ENCODE measurements at places on chromosomes 3 and 15. TPM values are rescaled to one million over a fixed set of nuclear protein-coding genes. Genes with fewer than 3 reads are reported as not detected.

Gene DNAH12
- total RNA-seq, result 0.45 TPM

Gene ZNF385D
- total RNA-seq, result not detected

Gene PPP2R3A
- 10.2 TPM for total RNA-seq

Gene MASP1
- not detected for total RNA-seq

Gene FGF7
- total RNA-seq, result not detected

- H3K4me1 ChIP-seq, result no peaks in the 10 kb centered on the region
- peak overlapping the region; percentile 56 for H3K27ac ChIP-seq
- H3K36me3 ChIP-seq, result no peaks in the 10 kb centered on the region
- no peaks in the 10 kb centered on the region for H3K27me3 ChIP-seq
- H3K4me3 ChIP-seq, result peak overlapping the region; percentile 83
Observed at GRCh38 chr15:42919799-42920518, 619 bp downstream of the TTBK2 start.

DNA sequence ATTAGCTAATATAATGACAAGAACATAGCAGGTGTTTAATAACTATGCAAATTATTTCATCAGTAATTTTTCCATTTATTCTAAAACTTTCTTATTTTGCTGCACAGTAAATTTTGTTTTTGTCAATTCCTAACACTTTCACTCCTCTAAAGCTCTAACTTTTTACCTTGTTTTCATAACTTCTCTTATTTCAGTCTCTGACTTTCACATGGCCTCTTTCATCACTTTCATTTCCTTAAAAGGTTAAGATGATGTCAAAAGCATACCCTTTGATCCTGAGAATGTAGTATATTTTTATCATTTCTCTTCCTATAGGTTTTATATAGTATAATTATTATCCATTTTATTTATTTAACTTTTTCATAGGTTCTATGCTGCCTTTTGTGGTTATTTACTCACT lies 1325.8 kb upstream of the ALCAM start:
- H3K27ac ChIP-seq, result no peak overlapping the region
- H3K27me3 ChIP-seq, result no peaks in the 10 kb centered on the region
- H3K4me3 ChIP-seq, result no peak overlapping the region
- no peaks in the 10 kb centered on the region for H3K4me1 ChIP-seq
- no peak for DNase-seq
- H3K36me3 ChIP-seq, result no peaks in the 10 kb centered on the region

- DNase-seq, result peak; percentile 6
- no peaks in the 10 kb centered on the region for H3K4me1 ChIP-seq
- no peak overlapping the region for H3K27ac ChIP-seq
- no peak overlapping the region for H3K4me3 ChIP-seq
Observed at GRCh38 chr3:128036119-128036518, 16.1 kb upstream of the SEC61A1 start.

DNA sequence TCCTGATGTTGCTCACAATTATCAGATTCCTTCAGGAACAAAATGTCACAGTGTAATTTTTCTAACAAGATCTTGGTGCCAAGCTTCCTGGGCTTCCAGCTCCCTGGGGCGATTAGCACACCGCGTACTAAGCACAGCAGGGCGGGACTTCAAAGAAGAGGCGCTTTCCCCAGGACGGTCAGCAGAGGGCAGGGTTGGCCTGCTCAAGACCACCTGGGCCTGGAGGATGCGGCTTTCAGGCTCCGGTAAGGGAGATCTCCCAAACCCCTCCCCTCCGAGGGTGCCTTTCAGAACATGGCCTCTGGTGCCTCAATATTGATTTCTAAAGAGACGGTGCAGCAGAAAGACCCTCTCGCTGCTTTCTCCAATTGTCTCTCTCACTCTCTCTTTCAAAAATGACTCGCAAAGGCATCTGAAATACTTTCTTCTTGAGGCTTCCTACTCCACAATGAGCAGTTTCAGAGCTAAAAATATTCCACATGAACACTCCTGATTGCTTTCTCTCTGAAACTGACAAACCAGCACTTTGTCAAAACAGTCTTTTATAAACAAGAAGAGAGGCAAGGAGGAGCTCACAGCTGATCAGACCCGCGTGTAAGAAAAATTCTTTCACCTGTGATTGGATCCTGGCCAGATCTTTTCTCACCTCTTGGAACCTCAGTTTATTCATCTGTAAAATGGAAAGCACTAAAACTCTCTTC lies 154.0 kb downstream of the ADAMTS9 start:
- H3K36me3 ChIP-seq, result no peaks in the 10 kb centered on the region
- H3K4me1 ChIP-seq, result peaks cover 16% of the 10 kb centered on the region
- peak; percentile 91 for DNase-seq
- no peak overlapping the region for H3K4me3 ChIP-seq
- no peak overlapping the region for H3K27ac ChIP-seq
- no peaks in the 10 kb centered on the region for H3K27me3 ChIP-seq

DNA sequence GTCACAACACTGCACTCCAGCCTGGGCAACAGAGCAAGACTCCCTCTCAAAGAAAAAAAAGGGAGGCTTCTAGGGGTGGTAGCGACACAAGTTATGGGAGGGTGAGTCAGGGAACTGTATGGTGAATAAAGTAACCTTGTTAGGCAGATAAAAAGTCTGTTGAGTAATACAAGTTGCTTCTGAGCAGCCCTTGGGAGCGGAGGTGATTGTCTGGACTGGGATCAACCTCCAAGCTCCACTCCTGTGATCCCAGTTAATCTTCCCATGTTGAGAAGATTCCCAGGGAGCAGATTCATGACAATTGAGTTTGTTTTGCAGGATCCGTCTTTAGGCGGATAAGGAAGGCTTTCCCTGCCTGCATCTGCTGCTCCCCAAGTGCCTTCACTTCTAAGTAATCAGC lies 335.9 kb downstream of the THSD4 start:
- no peak for DNase-seq
- peaks cover 9% of the 10 kb centered on the region for H3K4me1 ChIP-seq
- no peaks in the 10 kb centered on the region for H3K36me3 ChIP-seq
- H3K27me3 ChIP-seq, result no peaks in the 10 kb centered on the region
- no peak overlapping the region for H3K27ac ChIP-seq

- no peak overlapping the region for H3K27ac ChIP-seq
- H3K36me3 ChIP-seq, result no peaks in the 10 kb centered on the region
- no peak overlapping the region for H3K4me3 ChIP-seq
- peaks cover 10% of the 10 kb centered on the region for H3K4me1 ChIP-seq
- no peak for DNase-seq
Observed at GRCh38 chr3:170508291-170508690, 77.6 kb downstream of the SLC7A14 start.

GRCh38 chr3:14235003-14235911 lies 56.6 kb downstream of the LSM3 start:
- peaks cover 39% of the 10 kb centered on the region for H3K4me1 ChIP-seq
- H3K4me3 ChIP-seq, result no peak overlapping the region
- H3K27ac ChIP-seq, result peak overlapping the region; percentile 70
- no peaks in the 10 kb centered on the region for H3K27me3 ChIP-seq
- DNase-seq, result no peak

- H3K27me3 ChIP-seq, result no peaks in the 10 kb centered on the region
- no peak for DNase-seq
- no peaks in the 10 kb centered on the region for H3K4me1 ChIP-seq
- H3K36me3 ChIP-seq, result no peaks in the 10 kb centered on the region
- H3K27ac ChIP-seq, result no peak overlapping the region
Observed at GRCh38 chr3:132703733-132704132, 18.5 kb downstream of the NPHP3 start.

DNA sequence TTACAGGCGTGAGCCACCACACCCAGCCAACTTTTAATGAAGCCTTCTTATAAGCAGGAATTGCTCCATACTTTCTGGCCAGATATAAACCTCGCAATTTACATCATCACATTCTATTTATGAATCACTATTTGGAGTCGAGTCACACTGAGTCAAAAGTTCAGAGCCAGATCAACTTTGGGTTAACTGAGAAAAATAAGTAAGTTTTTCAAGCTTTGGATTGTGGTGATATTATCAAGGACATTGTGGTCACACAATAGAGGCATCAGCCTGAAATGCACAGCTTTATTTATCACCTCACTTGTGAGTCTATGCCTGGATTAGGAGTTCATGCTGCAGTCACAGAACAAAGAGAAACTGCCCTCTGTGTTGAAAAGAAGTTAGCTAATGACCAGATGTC lies 1163.5 kb downstream of the ROBO1 start:
- H3K36me3 ChIP-seq, result no peaks in the 10 kb centered on the region
- no peaks in the 10 kb centered on the region for H3K4me1 ChIP-seq
- no peaks in the 10 kb centered on the region for H3K27me3 ChIP-seq
- no peak for DNase-seq
- H3K4me3 ChIP-seq, result no peak overlapping the region

GRCh38 chr15:44295750-44296431 lies 7.4 kb downstream of the GOLM2 start:
- peaks cover 11% of the 10 kb centered on the region for H3K4me1 ChIP-seq
- DNase-seq, result no peak
- no peaks in the 10 kb centered on the region for H3K27me3 ChIP-seq
- no peak overlapping the region for H3K27ac ChIP-seq
- H3K36me3 ChIP-seq, result no peaks in the 10 kb centered on the region

GRCh38 chr3:143222981-143223380 lies 103.4 kb downstream of the CHST2 start:
- no peak overlapping the region for H3K4me3 ChIP-seq
- H3K4me1 ChIP-seq, result no peaks in the 10 kb centered on the region
- no peaks in the 10 kb centered on the region for H3K36me3 ChIP-seq
- DNase-seq, result no peak
- H3K27ac ChIP-seq, result no peak overlapping the region
- no peaks in the 10 kb centered on the region for H3K27me3 ChIP-seq

DNA sequence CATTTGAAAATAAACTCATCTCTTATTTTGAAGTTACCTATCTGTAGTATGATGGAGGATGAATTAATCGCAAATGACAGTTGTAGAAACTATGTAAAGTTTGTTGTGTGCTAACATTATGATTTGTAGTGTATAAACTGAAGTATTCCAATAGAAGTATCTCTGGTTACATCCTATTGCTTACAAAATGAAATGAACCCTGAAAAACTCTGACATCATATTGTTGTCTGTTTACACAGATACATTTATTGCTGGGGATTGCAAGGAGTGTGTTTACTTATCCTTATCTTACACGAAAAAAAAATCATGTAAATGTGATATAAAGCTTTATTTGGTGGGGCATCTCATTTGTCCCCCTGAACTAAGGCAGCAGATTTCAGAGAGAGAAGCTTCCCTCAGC lies 2.6 kb upstream of the ABHD10 start:
- DNase-seq, result no peak
- no peaks in the 10 kb centered on the region for H3K27me3 ChIP-seq
- no peaks in the 10 kb centered on the region for H3K36me3 ChIP-seq
- no peaks in the 10 kb centered on the region for H3K4me1 ChIP-seq
- H3K27ac ChIP-seq, result no peak overlapping the region
- no peak overlapping the region for H3K4me3 ChIP-seq

- DNase-seq, result no peak
- H3K27ac ChIP-seq, result no peak overlapping the region
- no peaks in the 10 kb centered on the region for H3K4me1 ChIP-seq
- H3K36me3 ChIP-seq, result no peaks in the 10 kb centered on the region
Observed at GRCh38 chr3:65540666-65541065, 498.1 kb downstream of the MAGI1 start.

GRCh38 chr3:57041674-57042073 lies 18.8 kb upstream of the SPATA12 start:
- no peak overlapping the region for H3K27ac ChIP-seq
- peaks cover 12% of the 10 kb centered on the region for H3K4me1 ChIP-seq

DNA sequence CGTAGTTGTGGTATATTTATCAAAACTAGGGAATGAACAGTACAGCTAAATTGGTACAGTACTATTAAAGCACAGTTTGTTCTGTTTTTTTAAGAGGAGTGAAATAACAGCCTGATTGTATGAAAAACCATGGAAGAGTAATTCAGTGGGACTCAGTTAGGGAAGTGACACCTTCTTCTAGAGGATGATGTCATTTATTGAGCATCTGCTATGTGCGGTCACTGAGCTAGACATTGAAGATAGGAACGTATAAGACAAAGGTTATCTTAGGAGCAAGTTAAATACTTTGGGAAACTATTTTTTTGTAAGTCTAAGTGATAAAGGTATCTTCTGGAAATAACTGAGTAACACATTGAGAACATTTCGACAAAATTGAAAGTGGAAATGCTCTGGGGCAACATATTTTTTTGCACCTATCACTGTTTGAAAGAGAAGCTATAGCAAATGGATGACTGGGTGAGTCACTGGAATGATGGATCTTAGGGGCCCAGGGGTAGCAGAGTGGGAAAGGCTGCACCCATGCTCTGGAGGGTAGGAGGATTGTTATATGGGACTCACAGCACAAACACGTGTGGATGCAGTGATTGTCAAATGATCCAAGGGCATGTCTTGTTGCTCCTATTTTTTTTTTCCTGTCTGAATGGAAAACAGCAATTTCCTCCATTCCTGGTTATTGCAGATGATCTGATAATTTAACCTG lies 43.0 kb downstream of the OXNAD1 start:
- H3K4me3 ChIP-seq, result no peak overlapping the region
- H3K36me3 ChIP-seq, result peaks cover 2% of the 10 kb centered on the region
- no peak overlapping the region for H3K27ac ChIP-seq

- H3K4me3 ChIP-seq, result no peak overlapping the region
- no peaks in the 10 kb centered on the region for H3K36me3 ChIP-seq
- no peaks in the 10 kb centered on the region for H3K4me1 ChIP-seq
- H3K27ac ChIP-seq, result no peak overlapping the region
Observed at GRCh38 chr15:73333001-73333400, 35.8 kb downstream of the HCN4 start.

DNA sequence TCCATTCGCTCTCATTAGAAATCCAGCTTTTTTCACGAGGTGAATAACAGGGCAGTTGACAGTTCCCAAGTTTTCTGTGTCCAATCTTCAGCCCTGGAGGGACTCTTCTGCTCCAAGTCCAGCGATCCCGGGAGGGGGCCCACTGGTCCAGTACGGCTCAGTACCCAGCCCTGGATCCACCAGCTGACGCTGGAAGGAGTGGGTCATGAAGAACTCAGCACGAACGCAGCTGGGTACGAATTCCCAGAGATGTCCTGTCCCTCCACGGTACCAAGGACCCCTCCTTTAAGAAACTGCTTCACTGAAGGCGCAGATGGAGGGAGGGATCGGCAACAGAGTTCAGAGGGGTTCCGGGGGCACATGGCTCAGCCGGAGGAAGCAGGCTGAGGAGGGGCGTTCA lies 16.5 kb upstream of the CLK3 start:
- no peaks in the 10 kb centered on the region for H3K27me3 ChIP-seq
- no peak for DNase-seq
- H3K27ac ChIP-seq, result peak overlapping the region; percentile 91
- no peaks in the 10 kb centered on the region for H3K36me3 ChIP-seq

GRCh38 chr15:67110361-67110781 lies 45.0 kb downstream of the SMAD3 start:
- no peaks in the 10 kb centered on the region for H3K27me3 ChIP-seq
- peaks cover 52% of the 10 kb centered on the region for H3K4me1 ChIP-seq
- H3K27ac ChIP-seq, result no peak overlapping the region
- H3K36me3 ChIP-seq, result no peaks in the 10 kb centered on the region

Data from Caco-2 (cell line).